Activated CD8-positive, alpha-beta memory T cell treated with anti-CD3 and anti-CD28 coated beads for 4 hours (primary cell): ENCODE measurements at places on chromosomes 1 and 21.

GRCh38 chr1:9960706-9961562, 17.7 kb downstream of the NMNAT1 start:
- no peak for DNase-seq

DNA sequence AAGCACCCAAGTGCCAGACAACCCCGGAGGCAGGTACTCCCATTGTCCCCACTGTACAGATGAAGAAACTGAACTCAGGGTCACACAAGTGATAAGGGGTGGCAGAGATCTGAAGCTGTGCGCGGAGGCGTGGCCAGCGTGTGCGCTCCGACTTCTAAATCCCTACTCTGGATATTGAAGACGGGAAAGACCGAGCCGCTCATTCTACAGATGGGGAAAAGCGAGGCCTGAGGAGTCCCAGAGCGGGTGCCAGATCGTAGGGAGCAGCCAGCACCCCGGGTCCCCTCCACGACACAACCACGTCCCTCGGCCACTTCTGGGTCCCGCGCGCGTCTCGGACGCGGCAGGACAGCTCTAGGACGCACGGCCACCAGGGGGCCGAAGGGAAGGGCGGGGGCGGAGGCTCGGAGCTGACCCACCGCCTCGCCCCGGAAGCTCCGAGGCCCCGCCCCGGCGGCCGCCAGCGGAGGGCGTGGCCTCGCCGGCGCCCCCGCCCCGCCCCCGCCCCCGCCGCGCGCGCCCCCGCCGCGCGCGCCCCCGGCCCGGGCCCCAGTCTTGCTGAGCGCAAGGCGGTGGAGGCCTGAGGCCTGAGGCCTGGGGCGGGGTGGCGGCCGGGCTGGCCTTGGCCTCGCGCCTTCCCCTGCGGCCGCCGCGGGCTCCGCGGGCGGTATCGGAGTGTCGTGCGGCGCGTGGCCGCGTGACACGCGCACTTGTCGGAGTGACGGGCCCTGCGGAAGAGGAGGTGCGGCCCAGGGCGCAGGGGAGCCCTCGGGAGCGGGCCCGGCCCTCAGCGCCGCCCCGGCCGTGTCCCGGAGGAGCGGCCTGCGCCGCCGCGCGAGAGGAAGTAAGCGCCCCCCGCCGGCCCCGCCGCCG, at the start of gene H6PD:
Gene H6PD, plus strand, starts transcription at position 552 of the 873 bp plus-strand sequence. CDS start 10,161 bp downstream, outside the sequence.
- peak; percentile 28 for DNase-seq

DNA sequence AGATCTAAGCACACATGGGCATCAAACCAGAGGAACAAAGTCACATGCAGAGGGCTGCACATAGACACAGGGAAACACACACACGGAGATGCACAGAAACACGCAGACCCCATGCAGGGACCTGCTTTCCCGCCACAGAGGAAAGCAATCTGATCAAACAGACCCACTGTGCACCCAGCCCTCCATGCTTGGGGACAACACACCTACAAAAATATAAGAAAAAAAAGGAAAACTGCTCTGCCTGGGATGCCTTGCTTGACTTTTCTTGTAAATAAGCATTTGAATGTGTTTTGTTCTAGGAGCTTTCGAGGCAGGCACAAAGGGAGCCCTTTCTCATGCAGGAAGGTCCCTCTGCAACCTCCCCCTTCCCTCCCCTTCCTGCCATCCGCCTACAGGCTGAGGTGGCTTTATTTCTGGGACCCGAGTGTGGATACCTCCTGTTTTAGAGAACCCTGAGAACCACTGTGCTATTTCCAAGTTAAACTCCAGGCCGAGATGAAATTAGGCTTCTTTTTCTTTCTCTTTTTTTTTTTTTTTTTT, 3.5 kb upstream of the ICMT start:
- no peak for DNase-seq

DNA sequence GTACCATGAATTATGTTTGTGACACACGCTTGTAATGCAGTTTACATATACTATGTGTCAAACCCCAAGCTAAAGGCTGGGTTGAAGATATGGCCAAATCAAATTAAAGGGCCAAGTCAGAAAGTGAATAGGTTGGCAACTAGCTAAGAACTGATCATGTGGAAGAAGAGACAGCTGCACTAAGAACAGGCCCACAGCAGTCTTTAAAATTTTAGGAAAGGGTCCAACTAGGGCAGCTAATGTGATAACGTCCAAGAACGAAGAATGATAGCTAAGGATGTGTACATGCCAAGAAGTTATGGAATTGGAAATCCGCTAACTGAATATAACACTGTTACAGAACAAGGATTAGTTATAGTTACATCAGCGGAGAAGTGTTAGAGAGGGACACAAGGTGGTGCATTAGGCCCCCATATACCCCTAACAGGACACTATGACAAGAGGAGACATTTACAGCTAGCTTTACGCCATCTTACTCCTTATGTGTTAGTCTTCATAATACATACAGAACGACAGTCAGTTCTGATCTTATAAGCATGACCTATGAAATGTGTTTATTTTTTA, 6.5 kb upstream of the RNF2 start:
- DNase-seq, result no peak

DNA sequence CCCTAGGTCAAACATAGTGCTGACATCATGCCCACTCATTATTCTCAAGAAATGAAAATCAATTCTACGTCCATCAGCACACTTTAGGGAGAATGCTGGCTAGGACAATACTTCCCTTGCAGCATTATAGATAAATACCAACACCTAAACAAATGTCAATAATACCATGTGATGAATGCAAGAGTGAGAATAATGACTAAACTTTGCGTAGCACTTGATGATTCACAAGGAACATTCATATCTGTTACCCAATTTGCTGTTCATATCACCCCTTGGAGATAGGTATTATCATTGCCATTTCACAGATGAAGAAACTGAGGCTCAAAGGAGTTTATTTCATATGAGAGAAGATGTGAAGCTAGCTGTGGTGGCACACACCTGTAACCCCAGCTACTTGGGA, 24.8 kb upstream of the EPS15 start:
- no peak for DNase-seq

GRCh38 chr1:5904551-5904950, 87.7 kb downstream of the NPHP4 start:
- no peak for DNase-seq

- DNase-seq, result no peak
Observed at GRCh38 chr1:9338397-9339246, 45.9 kb downstream of the SPSB1 start.

- DNase-seq, result peak; percentile 43
Observed at GRCh38 chr1:27111626-27112573, 43.0 kb downstream of the SLC9A1 start.

DNA sequence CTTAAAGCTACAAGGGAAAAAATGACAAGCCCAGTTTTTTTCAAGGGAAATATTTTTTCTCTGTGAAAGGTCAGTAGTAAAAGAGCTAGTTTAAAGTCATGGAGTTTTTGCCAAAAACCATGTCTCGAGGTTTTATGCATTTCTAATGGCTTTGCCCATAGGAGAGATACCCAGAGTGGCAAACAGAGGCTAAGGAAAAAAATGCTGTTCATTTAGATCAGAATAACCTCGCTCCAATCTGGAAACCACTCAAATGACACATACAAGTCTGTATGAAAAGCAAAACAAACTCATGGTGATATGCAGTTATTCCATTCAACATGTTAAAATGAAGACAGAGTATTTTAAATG, 36.9 kb upstream of the EDEM3 start:
- DNase-seq, result no peak

GRCh38 chr1:63824451-63824850, 50.6 kb downstream of the ROR1 start:
- no peak for DNase-seq

DNA sequence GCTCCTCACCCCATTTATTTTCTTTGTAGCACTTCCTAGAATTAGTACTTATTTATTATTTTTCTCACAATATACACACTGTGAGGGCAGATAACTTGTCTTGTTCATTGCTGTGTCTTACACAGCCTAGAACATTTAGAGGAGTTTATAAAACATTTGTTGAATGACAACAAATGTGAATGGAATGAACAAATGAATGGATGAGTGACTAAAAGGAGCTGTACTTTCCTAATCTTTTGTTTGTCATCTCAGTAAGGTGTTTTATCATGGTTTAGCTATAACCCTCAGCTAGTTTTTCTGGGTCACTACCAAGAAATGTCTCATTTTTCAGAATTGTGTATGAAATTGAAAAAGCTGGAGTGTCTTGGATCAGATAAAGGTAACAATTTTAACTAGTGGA, 239.3 kb upstream of the KCNK2 start:
- DNase-seq, result no peak

- DNase-seq, result no peak
Observed at GRCh38 chr1:89881415-89882058, 60.7 kb downstream of the LRRC8D start.

DNA sequence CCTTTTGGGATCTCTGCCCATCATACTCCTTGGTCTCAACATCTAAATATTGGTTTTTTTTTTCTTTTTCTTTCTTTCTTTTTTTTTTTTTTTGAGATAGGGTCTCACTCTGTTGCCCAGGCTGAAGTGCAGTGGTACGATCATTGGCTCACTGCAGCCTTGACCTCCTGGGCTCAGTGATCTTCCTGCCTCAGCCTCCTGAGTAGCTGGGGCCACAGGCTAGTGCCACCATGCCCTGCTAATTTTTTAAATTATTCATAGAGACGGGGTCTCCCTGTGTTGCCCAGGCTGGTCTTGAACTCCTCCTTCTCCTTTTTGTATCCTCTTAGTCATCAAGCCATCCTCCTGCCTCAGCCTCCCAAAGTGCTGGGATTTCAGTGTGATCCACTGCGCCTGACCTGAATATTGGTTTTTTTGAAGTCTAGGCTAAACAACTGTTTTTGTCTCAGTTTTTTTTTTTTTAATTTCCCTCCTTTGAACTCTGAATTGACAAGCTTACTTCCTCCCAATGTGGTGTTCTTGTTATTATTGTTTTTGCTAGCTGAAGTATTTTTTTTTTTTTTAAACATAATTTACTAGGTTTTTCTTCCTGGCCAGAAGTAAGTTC, 30.9 kb downstream of the MAPKAPK2 start:
- DNase-seq, result no peak

DNA sequence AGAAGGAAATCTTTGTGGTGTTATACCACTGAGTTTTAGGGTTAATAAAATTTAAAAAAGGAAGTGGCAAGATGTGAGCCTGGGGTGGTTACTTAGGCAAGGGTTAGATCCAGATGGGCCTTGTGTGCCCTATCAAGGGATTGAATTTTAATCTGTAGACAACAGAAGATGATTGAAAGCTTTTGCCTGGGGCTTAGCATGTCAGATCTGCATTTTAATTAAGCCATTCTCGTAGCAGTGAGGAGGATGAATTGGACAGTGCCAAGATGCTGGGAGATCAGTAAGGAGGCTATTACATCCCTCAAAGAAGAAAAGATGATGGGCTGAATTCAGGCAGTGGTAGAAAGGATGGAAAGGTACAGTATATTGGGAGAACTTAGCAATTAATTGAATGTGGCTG, 42.3 kb downstream of the HMGB4 start:
- DNase-seq, result no peak

GRCh38 chr21:44612029-44612486, at the start of gene KRTAP10-8:
TSS of gene KRTAP10-8 (plus strand) at chr21:44612079. CDS start at chr21:44612101, 22 bp downstream.
- DNase-seq, result no peak

DNA sequence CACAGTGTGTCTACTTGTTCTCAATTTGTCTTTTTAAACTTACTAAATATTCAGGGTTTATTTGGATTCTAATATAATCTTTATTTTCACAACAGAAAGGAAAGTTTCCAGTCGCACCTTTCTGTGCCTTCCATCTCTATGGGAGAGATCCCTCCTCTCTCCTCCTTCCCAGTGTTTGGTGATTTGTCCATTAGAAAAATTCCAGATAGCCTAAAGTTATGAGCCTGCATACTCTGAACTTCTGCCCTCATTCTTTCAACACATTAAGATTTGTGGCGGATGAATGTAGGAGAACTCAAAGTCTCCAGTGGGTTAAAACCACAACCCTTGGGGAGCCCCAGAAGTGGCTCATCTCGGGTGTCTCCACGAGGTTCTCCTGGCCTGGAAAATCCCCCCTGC, 3.6 kb downstream of the NHLH2 start:
- no peak for DNase-seq

- no peak for DNase-seq
Observed at GRCh38 chr1:246470585-246470984, 36.5 kb downstream of the SMYD3 start.

DNA sequence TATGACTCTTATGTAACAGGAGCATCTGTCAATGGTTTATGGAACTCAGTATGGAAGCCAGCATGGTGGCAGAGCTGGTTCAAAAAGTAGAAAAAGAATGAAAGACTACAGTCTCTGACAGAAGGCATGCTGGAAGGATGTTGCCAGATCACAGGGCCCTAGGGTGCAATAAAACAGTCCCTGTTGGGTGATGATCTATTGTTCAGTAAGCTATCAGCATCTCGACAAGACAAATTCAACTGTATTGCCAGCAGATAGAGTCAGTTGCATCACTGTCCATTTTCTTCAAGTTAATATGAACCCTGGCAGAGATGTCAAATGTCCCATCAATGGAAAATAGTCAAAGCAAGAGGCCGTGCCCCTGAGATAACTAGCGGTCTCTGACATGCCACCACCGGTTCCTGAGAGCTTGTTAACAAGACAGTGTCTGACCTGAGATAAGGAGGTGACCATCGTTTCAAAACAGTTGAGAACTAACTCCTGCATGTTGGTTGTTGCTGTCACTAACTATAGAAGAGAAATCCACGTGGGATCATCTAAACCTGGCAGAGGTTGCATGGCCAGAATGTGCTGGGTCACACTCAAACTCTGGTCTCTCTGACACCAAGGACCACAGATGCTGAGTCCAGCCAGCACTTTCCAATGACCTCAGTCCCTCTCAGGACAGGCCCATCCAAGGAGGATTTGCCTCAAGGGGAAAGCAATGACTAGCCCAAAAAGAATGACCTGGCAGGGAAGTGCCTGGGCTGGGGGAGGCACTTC, 125.9 kb downstream of the RIPK4 start:
- DNase-seq, result no peak

- DNase-seq, result no peak
Observed at GRCh38 chr1:14599800-14600199, 1.3 kb downstream of the KAZN start.

DNA sequence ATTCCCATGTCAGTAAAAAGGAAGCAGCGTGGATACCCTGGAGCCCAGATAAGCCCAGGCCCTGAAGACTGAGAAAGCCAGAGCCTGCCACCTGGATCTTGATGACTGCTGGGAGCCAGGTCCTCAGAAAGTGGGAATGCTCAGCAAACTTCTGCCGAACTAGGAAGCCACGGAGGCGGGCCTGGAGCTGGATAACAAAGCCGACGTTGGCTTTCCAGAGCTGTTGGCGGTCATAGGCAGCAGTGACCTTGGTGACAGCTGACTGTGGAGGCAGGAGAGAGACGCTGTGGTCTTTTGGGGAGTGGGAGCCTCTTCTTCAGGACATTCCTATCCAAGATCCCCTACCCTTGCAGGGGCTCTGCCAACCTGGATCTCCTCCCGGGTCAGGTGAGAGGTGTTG, 24.4 kb downstream of the IQGAP3 start:
- DNase-seq, result no peak
